ENCODE measurements at places on chromosomes 12 and 14.

DNA sequence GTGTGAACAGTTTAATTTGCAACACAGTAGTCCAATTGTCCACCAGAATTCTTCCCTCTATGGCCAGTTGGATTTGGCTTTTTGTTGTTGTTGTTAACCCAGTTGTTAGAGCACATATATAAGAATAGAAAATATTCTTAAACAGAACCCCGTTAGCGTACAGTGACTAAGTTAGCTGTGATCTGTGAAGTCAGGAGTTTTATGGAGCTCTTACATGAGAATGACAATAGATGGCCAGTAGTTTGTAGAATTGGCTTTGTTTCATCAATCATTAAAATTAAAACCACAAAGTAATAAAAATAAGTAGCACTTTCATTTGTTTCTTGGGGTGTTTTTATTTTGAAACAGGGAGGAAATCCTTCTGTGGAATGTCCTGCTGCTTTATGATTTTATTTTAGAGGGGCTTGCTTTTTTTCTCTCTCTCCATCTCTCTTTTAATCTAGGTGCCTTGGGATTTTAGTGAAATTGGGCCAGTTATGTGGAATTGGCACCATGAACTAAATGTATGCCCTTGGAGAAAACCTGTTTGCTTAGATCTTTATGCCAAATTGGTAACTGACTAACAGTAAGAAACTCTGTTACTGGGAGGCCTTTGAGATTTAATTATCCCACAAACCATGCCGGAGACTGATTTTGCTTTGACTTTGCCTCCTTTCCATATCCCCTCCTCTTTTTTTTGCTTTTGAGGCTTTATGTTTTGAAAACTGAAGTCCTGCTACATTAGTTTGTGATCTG lies 22.9 kb downstream of the FBXW8 start:
- no peak for DNase-seq

- DNase-seq = no peak
Observed at GRCh38 chr12:121464331-121464730, 64.4 kb downstream of the RNF34 start.

DNA sequence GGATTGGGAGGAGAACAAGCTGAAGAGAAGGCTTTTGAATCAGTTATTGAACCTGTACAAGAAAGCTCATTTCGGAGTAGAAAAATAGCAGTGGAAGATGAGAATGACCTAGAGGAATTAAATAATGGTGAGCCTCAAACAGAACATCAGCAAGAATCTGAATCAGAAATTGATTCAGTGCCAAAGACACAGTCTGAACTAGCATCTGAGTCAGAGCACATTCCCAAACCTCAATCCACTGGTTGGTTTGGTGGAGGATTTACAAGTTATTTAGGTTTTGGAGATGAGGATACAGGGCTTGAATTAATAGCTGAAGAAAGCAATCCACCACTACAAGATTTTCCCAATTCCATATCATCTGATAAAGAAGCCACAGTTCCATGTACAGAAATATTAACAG lies 13.5 kb downstream of the MIA2 start:
- no peak for DNase-seq

DNA sequence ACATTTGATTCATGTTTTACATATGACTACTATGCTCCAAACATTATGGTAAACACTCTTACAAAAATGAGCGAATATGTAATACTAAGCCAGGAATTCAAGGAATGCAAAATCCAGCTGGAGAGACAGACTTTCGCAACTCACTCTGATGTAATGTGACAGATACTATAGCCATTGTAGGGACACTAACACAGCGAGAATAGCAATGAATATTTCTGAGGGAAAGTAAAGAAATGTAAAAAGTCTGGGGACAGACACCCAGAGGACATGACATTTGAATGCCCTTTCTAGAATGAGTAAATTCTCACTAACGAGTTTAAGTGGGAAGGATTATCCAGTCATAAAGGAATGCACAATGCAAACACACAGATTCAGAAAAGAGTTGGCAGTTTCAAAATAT lies 121.9 kb downstream of the PIK3C2G start:
- DNase-seq = no peak

GRCh38 chr12:92735131-92735721 lies 32.4 kb downstream of the PLEKHG7 start:
- no peak for DNase-seq

GRCh38 chr12:26340649-26341048 lies 145.3 kb downstream of the SSPN start:
- DNase-seq = no peak

DNA sequence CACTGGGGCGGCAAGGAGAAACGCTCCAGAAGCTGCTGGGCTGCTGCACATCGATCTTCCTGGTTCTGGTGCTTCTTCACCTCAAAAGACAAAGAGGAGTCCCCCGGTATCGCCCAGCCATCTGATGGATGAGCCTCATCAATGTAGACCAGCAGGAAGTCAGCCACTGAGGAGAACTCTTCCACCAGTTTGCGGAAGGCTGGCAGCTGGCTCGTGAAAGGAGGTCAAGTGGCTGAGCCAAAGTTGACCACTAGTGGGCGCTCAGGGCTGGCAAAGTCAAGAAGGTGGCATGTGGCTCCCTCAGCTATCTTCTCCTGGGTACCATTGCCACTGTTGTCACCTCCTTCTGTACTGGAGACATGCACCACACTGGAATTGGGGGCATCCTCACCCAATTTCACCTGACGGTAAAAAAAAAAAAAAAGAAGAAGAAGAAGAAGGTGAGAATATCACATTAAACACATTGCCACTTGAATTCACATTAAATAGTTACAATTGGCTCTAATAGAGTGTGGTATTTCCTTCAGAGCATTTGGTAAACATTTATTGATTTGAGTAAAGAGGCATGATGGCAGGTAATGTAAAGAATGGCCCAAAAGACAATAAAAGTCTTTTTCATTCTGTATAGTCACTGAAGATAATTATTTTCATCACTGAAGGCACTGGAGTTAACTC lies 8.3 kb downstream of the DIO2 start:
- DNase-seq = peak; percentile 67

DNA sequence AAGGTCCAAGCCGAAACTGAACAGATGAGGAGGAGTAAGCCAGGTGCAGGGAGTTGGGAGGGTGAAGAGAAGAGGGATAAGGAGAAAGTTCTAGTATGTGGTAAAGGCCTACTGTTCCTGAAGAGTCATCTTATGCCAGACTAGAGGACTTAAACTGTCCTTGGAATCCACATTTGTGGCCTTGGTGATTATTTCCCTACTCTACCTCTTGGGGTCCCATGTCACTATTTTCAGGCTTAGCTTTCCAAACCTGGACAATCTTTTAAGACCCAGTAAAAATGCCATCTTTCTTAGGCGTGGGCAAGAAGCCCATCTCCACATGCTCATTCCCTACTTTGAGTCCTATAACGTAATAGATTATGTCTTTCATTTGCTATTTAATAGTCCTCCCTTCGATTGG lies 40.1 kb upstream of the CRY1 start:
- DNase-seq = no peak

DNA sequence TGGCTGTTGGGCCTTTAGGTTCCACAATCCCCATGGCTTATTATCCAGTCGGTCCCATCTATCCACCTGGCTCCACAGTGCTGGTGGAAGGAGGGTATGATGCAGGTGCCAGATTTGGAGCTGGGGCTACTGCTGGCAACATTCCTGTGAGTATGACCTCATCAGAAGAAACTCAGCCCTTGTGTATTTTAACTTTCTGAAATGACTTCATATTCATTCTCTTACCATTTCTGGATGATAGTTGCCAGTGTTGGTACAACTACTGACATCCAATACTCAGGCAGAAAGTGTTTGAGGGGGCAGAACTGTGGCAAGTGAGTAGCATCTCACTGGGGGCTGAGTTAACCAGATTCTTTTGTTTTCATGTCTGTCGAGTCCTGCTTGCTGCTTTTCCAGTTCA lies 2.3 kb downstream of the DAZAP2 start:
- DNase-seq = no peak

- DNase-seq = no peak
Observed at GRCh38 chr12:106304001-106304421, 1.5 kb downstream of the TCP11L2 start.

DNA sequence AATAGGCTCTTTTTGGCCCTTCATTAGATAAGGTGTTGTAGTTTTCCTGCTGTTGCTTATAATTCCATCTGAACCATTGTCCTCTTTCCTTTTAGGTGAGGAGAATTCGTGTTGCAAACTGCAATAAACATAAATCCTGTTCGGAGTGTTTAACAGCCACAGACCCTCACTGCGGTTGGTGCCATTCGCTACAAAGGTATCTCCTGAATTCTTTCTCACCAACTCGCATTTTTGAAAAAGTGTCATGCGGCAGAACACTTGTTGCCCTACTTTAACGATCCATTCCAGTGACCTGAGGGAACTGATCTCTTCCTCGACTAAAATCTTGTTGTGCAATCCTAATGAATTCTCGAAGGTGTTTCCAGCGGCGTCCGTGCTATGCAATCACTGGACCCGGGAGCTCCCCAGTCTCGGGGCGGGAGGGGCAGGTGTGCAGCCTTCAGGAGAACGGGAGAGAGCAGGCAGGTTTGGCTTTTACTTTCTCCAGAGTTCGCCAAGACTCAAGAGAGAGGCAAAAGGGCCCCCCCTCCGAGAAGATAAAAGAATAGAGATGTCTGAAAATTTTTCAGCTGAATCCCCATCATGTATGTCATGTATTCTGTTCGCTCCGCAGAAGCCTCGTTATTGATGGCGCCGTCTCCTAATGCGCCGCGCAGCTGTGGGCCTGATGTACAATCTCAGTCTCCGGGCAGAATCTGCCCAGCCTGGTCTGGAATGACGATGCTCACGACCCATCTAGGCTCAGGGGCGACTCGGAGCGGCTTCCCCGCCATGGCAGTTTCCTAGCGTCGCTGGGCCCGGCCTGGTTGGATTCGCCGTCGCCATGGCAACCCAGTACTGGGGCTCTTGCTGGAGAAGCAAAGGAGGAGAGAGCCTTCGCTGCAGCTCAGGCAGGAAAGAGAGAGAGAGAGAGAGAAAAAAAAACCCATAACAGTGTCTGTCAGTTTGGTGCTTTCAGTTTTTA lies 38.2 kb downstream of the PLXNC1 start:
- no peak for DNase-seq

DNA sequence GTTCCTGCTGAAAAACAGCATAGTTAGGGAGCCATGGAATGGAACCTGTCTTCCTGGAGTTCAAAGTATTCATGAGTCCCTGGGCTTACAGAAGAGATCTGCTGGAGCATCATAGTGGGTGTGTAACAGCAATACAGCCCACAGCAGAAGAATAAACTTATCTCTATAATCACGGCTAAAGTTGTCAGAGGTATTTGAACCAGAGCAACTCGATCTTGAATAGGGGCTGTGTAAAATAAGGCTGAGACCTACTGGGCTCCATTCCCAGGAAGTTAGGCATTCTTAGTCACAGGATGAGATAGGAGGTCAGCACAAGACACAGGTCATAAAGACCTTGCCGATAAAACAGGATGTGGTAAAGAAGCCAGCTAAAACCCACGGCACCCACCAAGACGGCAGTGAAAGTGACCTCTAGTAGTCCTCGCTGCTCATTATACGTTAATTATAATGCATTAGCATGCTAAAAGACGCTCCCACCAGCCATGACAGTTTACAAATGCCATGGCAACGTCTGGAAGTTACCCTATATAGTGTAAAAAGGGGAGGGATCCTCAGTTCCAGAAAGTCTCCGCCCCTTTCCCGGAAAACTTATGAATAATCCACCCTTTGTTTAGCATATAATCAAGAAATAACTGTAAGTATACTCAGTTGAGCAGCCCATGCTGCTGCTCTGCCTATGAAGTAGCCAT lies 223.4 kb downstream of the PCNX1 start:
- peak; percentile 46 for DNase-seq

DNA sequence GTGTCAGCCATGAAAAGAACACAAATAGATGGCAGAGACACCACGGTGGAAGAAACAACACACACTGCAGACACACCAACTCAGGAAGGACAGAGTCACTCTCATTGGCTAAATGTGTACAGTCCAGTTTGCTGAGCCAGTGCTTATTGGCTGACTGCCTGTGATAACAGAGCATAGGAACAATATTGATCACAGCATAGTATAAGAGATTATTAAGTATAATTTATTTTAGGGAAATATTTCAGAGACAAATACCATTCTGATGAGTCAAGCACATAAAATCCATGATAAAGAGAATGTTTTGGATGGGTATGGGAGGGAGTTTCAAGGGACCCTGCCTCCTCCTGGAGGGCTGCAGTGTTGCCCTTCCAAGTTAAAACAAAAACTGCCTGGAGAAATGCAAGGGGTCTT lies 50.9 kb downstream of the BTG1 start:
- DNase-seq = no peak

DNA sequence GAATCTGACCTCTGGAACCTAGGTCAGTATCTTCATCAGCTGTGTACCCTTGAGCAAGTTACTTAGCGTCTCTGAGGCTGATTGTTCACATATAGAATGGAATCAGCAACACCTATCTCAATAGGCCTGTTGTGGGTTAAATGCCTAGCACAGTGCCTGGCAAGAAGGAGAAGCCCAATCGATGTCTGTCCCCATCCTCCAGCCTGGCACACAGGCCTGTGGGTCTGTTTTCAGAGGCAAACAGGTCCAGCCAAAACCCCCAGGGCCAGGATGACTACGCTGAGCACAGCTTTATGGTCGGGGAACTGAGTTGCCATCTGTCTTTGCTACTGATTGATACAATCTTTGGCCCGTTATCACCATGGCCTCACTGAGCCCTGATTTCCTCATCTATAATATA lies 89.2 kb downstream of the NUAK1 start:
- no peak for DNase-seq

DNA sequence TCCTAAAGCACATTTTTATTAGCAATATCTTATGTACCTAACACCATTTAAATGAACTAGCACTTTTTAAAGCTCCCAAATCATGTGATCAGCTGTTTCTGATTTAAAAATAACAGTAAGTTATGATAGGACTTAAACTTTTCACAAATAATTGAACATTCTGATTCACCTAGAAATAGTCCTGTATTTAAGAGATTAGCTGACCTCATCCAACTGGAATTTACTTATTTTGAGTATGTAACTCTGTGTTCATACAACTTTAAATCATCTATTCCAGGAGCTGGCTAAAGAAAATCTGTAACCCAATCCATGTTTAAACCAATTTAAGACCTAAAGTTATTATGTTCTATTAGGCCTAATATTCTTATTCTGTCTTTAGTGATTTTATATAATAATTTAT lies 184.3 kb downstream of the CCDC91 start:
- no peak for DNase-seq

- DNase-seq = no peak
Observed at GRCh38 chr12:1758887-1759286, 61.5 kb upstream of the LRTM2 start.

DNA sequence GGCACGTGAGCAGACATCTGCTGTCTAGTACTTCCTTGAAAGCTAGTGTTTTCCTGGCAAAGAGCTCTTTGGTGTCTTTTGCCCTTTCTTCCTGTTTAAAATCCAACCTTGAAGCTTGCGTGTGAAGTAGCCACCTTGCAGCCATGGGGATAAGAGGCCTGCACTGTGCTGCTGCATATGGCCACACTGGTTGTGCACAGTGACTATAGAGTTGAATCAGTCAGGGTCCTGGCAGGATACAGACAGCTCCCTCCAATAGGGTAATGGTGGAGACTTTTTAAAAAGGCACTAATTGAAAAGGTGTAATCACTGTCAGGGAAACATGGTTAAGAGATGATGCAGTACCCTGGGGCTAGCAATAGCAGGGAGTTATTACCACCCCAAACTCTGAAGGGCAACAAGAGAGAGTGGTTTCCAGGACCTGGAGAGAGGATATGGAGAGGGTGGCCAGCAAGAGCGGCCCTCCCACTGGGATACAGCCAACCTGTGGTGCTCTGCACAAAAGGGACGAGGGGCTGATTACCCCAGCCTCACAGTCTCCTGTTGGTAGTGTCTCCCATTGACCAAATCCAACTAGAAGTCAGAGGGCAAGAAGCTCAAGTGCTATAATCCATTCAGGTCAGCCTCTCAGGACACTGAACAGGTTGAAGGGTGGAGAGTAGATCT lies 4.8 kb upstream of the GLT8D2 start:
- no peak for DNase-seq
